Stimulated activated CD4-positive, alpha-beta T cell treated with anti-CD3 and anti-CD28 coated beads, TNF-alpha, amount 100 ng/mL, for 4 hours (primary cell): ENCODE measurements at places on chromosomes 3 and 15.

GRCh38 chr3:40624189-40624769 is 99.5 kb downstream of the ZNF621 start:
- DNase-seq = no peak

GRCh38 chr3:189635339-189635738 is 4.2 kb downstream of the TP63 start:
- no peak for DNase-seq

GRCh38 chr3:136141291-136141785 is 54.8 kb downstream of the MSL2 start:
- DNase-seq = no peak

- no peak for DNase-seq
Observed at GRCh38 chr3:146164506-146164905, 3.5 kb upstream of the PLOD2 start.

DNA sequence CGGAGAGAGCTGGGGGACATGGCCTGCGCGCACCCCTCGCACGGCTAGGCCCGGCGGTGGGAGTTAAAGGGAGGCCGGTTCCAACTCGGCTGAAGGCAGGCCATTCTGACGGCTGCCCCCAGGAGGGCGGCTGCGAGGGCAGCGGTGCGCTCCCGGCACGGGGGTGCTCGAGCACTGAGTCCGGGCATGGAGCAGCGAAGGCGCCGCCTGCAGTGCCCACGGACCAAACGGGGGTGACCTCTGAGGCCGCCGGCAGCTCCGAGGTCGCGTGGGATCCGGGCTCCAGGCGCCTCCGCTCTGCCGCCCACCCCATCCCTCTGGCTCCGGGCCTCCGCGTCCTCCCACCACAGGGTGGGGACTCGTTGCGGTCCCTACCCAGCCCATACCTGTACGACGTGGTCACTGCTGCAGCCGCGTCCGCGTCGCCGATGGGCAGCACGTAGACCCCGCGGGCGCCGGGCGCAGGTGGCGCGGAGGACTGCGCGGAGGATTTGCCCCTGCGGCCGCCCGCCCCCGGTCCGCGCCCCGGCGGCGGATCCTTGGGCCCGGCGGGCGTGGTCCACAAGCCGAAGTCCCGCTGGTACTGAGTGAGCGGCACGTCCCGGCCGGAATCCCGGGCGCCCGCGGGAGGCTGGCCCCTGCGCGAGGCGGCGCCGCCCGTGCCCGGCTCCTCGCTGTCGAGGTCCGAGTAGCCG is 469 bp downstream of the MAP6D1 start:
- no peak for DNase-seq

DNA sequence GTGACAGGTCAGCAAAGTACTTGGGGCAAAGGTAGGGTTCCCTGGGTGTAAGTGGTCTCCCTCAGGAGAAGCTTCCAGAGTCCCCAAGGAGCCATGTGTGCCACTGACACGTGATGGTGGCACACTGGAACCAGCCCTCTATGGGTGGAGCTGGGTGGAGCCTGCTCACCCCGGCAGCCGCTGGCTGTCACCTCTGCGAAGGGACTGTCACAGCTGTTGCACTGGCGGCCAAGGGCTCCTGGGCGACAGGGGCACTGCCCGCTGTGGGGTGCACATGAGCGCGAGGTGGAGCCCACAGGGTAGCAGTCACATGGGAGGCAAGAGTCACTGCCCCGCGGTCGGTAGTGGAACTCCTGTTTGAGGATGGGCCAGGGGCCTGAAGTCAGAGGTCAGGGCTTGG is 12.0 kb downstream of the CELSR3 start:
- DNase-seq = no peak

DNA sequence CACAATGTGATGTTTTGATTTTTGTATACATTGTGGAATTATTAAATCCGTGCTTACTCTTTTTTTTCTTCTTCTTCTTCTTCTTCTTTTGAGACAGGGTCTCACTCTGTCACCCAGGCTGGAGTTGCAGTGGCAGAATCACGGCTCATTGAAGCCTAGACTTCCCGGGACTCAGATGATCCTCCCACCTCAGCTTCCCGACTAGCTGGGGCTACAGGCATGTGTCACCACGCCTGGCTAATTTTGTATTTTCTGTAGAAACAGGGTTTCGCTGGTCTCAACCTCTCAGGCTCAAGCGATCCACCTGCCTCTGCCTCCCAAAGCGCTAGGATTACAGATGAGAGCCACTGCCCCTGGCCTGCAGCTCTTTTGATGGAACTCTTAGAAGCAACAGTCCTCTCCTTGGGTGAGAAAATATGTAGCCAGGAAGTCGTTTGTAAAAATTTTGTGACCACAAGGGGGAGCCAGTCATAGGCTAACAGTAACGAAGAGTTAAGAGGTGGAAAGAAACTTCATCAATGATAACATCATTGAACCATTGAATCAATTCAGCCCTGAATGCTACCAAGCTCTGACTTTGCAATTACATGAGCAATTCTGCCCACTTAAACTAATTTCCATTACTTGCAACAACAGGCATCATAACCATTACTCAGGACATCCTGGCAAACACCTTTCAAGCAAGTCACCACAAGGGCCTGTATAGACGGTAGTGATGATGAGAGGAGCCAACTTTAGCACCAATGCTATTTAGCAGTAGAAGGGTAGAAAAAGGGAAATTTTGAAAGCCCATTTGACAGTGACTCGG is 16.7 kb upstream of the CMTM7 start:
- DNase-seq = no peak

DNA sequence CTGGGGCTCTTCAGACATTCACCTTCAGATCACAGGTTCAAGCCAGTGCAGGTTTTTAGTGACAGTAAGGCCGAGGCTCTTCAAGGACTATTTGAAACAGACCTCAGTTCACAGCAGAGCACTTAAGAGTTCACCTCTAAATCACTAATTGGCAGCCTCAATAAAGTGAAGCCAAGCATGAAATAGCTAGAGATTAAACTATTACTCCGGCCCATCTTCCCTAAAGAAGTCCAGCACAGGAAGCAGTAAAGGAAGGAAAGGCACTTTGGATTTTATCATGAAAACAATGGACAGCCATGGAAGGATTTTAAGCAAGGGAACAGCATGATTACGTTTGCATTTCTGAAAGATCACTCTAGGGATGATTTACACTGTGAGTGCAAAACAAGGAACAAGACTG is 27.6 kb upstream of the ARL6 start:
- DNase-seq = no peak

- no peak for DNase-seq
Observed at GRCh38 chr15:85137489-85138168, 156.0 kb downstream of the PDE8A start.

DNA sequence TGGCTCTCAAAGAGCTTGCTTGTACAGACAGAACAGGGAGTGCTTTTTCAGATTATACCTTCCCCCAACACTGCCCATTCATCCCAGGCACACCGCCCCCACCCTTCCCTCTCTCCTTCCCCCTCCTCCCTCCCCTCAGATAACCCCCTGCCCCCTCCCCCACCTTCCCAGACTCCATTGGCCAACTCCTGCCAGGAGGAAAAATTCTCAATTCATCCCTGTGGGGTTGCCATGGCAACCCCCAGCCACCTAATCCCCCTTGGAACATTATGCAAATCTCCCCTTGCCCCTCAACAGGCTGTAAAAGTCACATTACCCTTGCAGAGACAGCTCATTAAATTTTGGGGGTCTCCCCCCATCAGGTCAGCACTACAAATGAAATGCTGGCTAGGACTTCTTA is 14.3 kb downstream of the TLE3 start:
- no peak for DNase-seq
